Mesothelial cell of epicardium (in vitro differentiated cells): ENCODE measurements at places on chromosomes 2 and 18. TPM values are rescaled to one million over a fixed set of nuclear protein-coding genes. Genes with fewer than 3 reads are reported as not detected.

Gene SERPINB4
- not detected in 3 replicates for total RNA-seq

Gene AGXT
- total RNA-seq = not detected in 3 replicates

Gene SPHKAP
- total RNA-seq = not detected in 3 replicates

Gene ASIC4
- total RNA-seq = 0.98 to 1.4 TPM (median 1.1 TPM) in 3 replicates

Gene EFR3B
- total RNA-seq = 14.4 to 16.7 TPM (median 15.4 TPM) in 3 replicates

Gene ALLC
- total RNA-seq = not detected in 3 replicates

Gene GAREM1
- total RNA-seq = 9.1 to 10.2 TPM (median 9.5 TPM) in 3 replicates

Gene DUSP2
- total RNA-seq = 38.3 to 42.7 TPM (median 40.6 TPM) in 3 replicates

Gene CD8B2
- not detected in 3 replicates for total RNA-seq

Gene EIF4E2
- 72.2 to 78.3 TPM (median 72.5 TPM) in 3 replicates for total RNA-seq

Gene INHBB
- not detected in 3 replicates for total RNA-seq

Gene CRYBA2
- total RNA-seq = not detected in 3 replicates

Gene DSG3
- 0.09 to 0.16 TPM (median 0.13 TPM) in 3 replicates for total RNA-seq

Gene LHCGR
- total RNA-seq = 0.13 TPM in 1 of 3 replicates, not detected in the others

Gene ACVR1C
- total RNA-seq = 0.13 to 0.18 TPM (median 0.14 TPM) in 3 replicates

Gene NEU2
- total RNA-seq = not detected in 3 replicates

Gene AQP12A
- total RNA-seq = not detected in 3 replicates

Gene HOXD8
- 0.29 to 0.58 TPM (median 0.40 TPM) in 3 replicates for total RNA-seq

Gene FSHR
- total RNA-seq = not detected in 3 replicates

Gene MARCO
- total RNA-seq = 0.22 to 0.41 TPM (median 0.33 TPM) in 3 replicates

Gene KLHL14
- total RNA-seq = 0.04 to 0.11 TPM (median 0.09 TPM) in 3 replicates

Gene NR4A2
- total RNA-seq = 1.6 to 2.1 TPM (median 1.7 TPM) in 3 replicates

Gene RAMP1
- 2.0 to 2.1 TPM (median 2.0 TPM) in 3 replicates for total RNA-seq

Gene GPR39
- 0.07 to 0.47 TPM (median 0.31 TPM) in 3 replicates for total RNA-seq

Gene MYO5B
- 15.1 to 15.6 TPM (median 15.1 TPM) in 3 replicates for total RNA-seq

Gene IL36G
- total RNA-seq = not detected in 3 replicates

Gene PLGLB1
- 8.4 to 9.3 TPM (median 8.8 TPM) in 3 replicates for total RNA-seq

Gene ZNF521
- total RNA-seq = 50.5 to 54.1 TPM (median 51.4 TPM) in 3 replicates

Gene CARF
- total RNA-seq = 13.7 to 17.0 TPM (median 16.8 TPM) in 3 replicates

Gene GPAT2
- total RNA-seq = not detected in 3 replicates

Gene KLHL30
- total RNA-seq = 0.16 to 0.20 TPM (median 0.20 TPM) in 3 replicates

Gene ACOXL
- 0.20 to 0.44 TPM (median 0.25 TPM) in 3 replicates for total RNA-seq

Gene METTL21A
- total RNA-seq = 18.6 to 20.8 TPM (median 20.3 TPM) in 3 replicates

Gene WNT10A
- 50.7 to 53.2 TPM (median 51.8 TPM) in 3 replicates for total RNA-seq

Gene NEDD4L
- 134 to 141 TPM (median 135 TPM) in 3 replicates for total RNA-seq

Gene SNED1
- 7.1 to 10.5 TPM (median 9.4 TPM) in 3 replicates for total RNA-seq

Gene SCN9A
- 1.5 to 2.5 TPM (median 1.7 TPM) in 3 replicates for total RNA-seq

Gene LYG1
- total RNA-seq = 1.9 to 2.2 TPM (median 2.1 TPM) in 3 replicates

Gene IL36RN
- 0.84 to 1.1 TPM (median 0.85 TPM) in 3 replicates for total RNA-seq

Gene CFAP53
- 0.44 to 0.70 TPM (median 0.65 TPM) in 3 replicates for total RNA-seq

Gene SERPINB10
- not detected in 3 replicates for total RNA-seq

Gene STRADB
- total RNA-seq = 38.7 to 44.4 TPM (median 42.5 TPM) in 3 replicates

Gene CYS1
- total RNA-seq = 1.3 to 1.4 TPM (median 1.3 TPM) in 3 replicates

Gene DAW1
- total RNA-seq = not detected in 3 replicates

Gene ST8SIA5
- total RNA-seq = 0.20 to 0.75 TPM (median 0.41 TPM) in 3 replicates

Gene COL3A1
- 7,569 to 7,691 TPM (median 7,584 TPM) in 3 replicates for total RNA-seq

Gene ROCK1
- 47.3 to 48.1 TPM (median 48.0 TPM) in 3 replicates for total RNA-seq

Gene PRKAG3
- 2.8 to 3.6 TPM (median 2.9 TPM) in 3 replicates for total RNA-seq

Gene KRTCAP3
- total RNA-seq = 24.5 to 26.1 TPM (median 25.5 TPM) in 3 replicates

Gene FIGN
- 11.5 to 12.6 TPM (median 11.9 TPM) in 3 replicates for total RNA-seq

Gene SNORC
- total RNA-seq = 3.4 to 6.0 TPM (median 4.1 TPM) in 3 replicates

Gene L3MBTL4
- 15.9 to 18.5 TPM (median 17.5 TPM) in 3 replicates for total RNA-seq

Gene ASB18
- total RNA-seq = not detected in 3 replicates
